Epithelial cell of alveolus of lung (primary cell): ENCODE measurements at places on chromosomes 5 and 9. TPM values are rescaled to one million over a fixed set of nuclear protein-coding genes. Genes with fewer than 3 reads are reported as not detected.

SPINK4 gene
- not detected in 2 replicates for total RNA-seq

N4BP3 gene
- 1.6 and 2.8 TPM in 2 replicates for total RNA-seq

HK3 gene
- not detected in 2 replicates for total RNA-seq

HACD4 gene
- 3.7 and 5.3 TPM in 2 replicates for total RNA-seq

ASS1 gene
- total RNA-seq: 19.2 and 23.3 TPM in 2 replicates

FABP6 gene
- not detected in 2 replicates for total RNA-seq

SURF1 gene
- 37.9 TPM in 2 replicates for total RNA-seq

PRRC1 gene
- 70.9 and 72.3 TPM in 2 replicates for total RNA-seq

TEX48 gene
- not detected in 2 replicates for total RNA-seq

PCDHB13 gene
- total RNA-seq: 0.26 and 1.0 TPM in 2 replicates

OLFM1 gene
- 0.16 and 1.2 TPM in 2 replicates for total RNA-seq

PFN3 gene
- not detected in 2 replicates for total RNA-seq

MZB1 gene
- total RNA-seq: not detected in 2 replicates

ARHGEF28 gene
- total RNA-seq: 2.1 and 9.1 TPM in 2 replicates

FASTKD3 gene
- total RNA-seq: 7.2 and 18.8 TPM in 2 replicates

HSD17B3 gene
- not detected in 2 replicates for total RNA-seq

WDR38 gene
- total RNA-seq: not detected in 2 replicates

COL23A1 gene
- total RNA-seq: not detected in 2 replicates

RORB gene
- 0.13 and 3.1 TPM in 2 replicates for total RNA-seq

CEP120 gene
- 11.8 and 15.0 TPM in 2 replicates for total RNA-seq

CCL27 gene
- 0.39 TPM in 1 of 2 replicates, not detected in the other for total RNA-seq

BARHL1 gene
- total RNA-seq: not detected in 2 replicates

PTRH1 gene
- total RNA-seq: 15.8 and 34.5 TPM in 2 replicates

CDH10 gene
- 0.08 and 2.6 TPM in 2 replicates for total RNA-seq

LCN15 gene
- total RNA-seq: not detected in 2 replicates

MAMDC2 gene
- 2.6 and 5.0 TPM in 2 replicates for total RNA-seq

ARID3C gene
- 0.13 TPM in 1 of 2 replicates, not detected in the other for total RNA-seq

ITGA2 gene
- total RNA-seq: 14.7 and 60.5 TPM in 2 replicates

GMCL2 gene
- total RNA-seq: not detected in 2 replicates

COL5A1 gene
- 311 and 383 TPM in 2 replicates for total RNA-seq

FRRS1L gene
- 0.13 and 1.8 TPM in 2 replicates for total RNA-seq

SHC3 gene
- 3.5 and 6.5 TPM in 2 replicates for total RNA-seq

FBP2 gene
- total RNA-seq: not detected in 2 replicates

IFNA8 gene
- not detected in 2 replicates for total RNA-seq

SEMA6A gene
- total RNA-seq: 0.78 and 3.4 TPM in 2 replicates

MAP1B gene
- 58.9 and 234 TPM in 2 replicates for total RNA-seq

OMD gene
- not detected in 2 replicates for total RNA-seq

IFNA21 gene
- not detected in 2 replicates for total RNA-seq

CNTNAP3B gene
- 5.3 and 9.2 TPM in 2 replicates for total RNA-seq

PDE8B gene
- total RNA-seq: 0.13 and 1.2 TPM in 2 replicates

FAM221B gene
- total RNA-seq: not detected in 2 replicates

ADGRD2 gene
- total RNA-seq: not detected in 2 replicates

PCAT7 gene
- not detected in 2 replicates for total RNA-seq

MRNIP gene
- 4.5 and 22.0 TPM in 2 replicates for total RNA-seq

QRFP gene
- total RNA-seq: not detected in 2 replicates

OR1Q1 gene
- total RNA-seq: not detected in 2 replicates

SOX30 gene
- not detected in 2 replicates for total RNA-seq

CDO1 gene
- 7.1 and 13.0 TPM in 2 replicates for total RNA-seq

NPR3 gene
- 2.7 and 26.7 TPM in 2 replicates for total RNA-seq

MARVELD2 gene
- total RNA-seq: 0.88 and 2.5 TPM in 2 replicates
